Calu3 (cell line): ENCODE measurements at places on chromosomes 7 and 10.

DNA sequence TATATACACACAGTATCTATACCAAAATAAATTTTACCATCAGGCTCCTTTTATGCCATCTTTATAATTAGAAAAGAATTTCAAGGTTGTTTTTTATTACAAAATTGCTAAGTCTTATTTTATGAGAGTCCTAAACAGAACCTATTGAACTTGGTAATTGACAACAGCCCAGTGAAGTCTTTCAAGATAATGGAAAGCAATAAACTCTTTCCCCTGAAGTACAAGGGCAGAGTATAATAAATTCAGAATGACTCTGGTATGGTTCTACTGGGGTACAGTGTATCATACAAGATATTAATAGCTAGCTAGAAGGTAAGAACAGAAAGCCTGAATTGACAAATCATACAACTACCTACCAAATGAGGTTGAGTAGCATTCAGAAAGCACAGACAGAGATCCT lies 26.2 kb upstream of the CUBN start:
- DNase-seq = no peak

DNA sequence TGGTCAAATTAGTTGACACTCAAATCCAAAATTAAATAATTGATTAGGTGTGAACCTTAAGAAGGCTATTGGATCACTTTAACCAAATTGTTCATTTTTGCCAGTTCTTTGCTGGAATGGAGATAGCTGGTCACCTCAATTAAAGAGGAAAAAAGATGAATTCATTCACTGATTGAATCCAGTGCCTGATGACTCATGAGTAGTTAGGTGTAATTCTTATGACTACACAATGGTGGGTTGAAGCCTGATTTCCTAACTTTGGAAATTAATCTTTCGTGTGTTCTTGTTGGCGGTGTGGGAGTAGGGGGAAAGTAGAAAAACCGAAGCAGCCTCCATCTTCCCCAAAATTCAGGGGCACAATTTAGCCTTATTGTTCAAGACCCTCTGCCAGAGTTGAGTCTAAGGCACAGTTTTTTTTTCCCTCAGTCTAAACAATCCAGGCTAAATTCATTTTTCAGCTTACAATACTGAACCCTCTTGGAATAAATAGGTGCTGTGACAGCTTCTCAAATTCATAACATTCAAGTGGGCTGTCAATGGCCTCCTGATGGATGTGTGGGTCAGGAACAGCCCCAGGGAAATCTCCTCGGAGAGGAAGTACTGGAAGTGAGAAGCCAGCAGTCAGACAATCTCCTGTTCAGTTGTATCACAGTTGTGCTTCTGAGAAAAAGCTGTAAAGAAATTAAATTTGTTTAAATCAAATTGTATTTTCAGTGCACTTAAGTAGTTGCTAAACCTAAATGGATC lies 356.6 kb downstream of the BBS9 start:
- no peak for DNase-seq

GRCh38 chr10:125064681-125065492 lies 95.5 kb downstream of the CTBP2 start:
- peak; percentile 53 for DNase-seq

GRCh38 chr10:86830043-86830591 lies 73.7 kb downstream of the BMPR1A start:
- no peak for DNase-seq

DNA sequence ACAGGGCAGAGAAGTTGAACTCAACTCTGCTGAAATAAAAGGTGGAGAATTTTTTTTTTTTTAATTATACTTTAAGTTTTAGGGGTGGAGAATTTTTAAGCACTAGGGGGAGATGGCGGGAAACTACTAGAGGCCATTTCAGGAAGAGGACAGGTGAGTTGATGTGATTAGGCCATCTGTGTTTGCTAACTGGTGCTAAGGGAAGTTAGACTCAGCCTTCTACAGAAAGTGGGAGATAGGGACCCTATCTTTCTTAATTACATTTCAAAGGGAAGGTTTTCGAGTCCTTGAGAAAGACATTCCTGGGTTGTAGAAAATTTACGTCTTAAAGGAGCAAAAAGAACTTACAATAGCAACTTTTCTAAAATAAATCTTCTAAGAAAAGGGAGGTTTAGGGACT lies 124.8 kb downstream of the LHFPL3 start:
- DNase-seq = no peak

DNA sequence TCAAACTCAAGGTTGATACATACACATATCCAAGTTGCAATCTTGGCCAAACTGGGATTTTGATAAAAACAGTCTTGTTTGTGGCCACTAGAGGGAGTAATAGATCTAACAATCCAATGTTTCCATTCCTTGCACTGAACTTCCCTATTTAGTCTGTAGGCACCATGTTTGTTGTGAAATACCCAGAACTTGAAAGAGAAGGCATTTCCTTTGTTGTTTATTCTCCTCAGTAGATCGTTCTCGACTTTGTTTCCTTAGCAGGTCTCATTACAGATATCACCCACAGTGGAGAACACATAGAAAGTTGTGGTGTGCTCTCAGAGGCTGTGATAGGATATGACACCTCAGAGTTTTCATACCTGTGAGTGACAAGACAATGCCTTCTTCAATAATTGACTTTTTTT lies 70.3 kb upstream of the MXI1 start:
- DNase-seq = no peak

DNA sequence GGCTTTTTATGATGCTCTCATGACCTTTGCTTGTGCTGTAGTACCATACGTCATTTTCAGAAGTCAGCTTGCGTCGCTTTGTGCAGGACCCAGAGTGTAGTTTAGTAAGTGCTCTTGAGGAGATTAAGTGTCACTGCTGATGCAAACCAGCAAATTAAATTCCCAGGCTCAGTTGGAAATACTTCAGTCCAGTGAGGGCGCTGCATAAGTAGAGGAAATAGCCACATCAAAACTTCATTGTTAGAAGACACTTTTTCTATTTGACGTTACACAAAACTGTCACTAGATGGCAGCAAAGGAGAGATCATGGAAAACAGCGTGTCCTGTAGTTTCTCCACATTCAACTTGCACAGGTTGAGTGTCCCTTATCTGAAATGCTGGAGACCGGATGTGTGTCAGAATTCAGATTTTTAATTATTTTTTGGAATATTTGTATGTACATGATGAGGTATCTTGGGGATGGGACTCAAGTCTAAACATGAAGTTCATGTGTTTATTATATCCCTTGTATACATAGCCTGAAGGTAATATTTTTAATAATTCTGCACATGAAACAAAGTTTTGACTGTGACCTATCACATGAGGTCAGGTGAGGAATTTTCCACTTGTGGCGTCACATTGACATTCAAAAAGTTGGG lies 7.9 kb downstream of the ZNF22 start:
- peak; percentile 53 for DNase-seq

DNA sequence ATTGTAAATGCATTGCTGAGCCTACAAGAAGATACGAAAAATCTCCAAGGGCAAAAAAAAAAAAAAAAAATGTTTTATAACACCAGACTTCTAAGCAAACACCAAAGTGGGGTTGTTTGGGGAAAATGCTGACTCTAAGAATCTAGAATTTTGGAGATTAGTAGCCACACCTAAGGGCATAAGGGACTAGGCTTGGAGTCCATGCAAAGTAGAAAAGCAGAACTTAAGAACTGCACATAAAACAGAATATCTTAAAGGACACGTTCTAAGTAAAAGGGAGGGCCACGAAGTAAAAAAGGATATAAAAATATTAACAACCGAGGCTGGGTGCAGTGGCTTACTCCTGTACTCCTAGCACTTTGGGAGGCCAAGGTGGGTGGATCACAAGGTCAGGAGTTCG lies 269.8 kb upstream of the AUTS2 start:
- DNase-seq = no peak

GRCh38 chr7:96989241-96989858 lies 16.0 kb upstream of the DLX6 start:
- no peak for DNase-seq

DNA sequence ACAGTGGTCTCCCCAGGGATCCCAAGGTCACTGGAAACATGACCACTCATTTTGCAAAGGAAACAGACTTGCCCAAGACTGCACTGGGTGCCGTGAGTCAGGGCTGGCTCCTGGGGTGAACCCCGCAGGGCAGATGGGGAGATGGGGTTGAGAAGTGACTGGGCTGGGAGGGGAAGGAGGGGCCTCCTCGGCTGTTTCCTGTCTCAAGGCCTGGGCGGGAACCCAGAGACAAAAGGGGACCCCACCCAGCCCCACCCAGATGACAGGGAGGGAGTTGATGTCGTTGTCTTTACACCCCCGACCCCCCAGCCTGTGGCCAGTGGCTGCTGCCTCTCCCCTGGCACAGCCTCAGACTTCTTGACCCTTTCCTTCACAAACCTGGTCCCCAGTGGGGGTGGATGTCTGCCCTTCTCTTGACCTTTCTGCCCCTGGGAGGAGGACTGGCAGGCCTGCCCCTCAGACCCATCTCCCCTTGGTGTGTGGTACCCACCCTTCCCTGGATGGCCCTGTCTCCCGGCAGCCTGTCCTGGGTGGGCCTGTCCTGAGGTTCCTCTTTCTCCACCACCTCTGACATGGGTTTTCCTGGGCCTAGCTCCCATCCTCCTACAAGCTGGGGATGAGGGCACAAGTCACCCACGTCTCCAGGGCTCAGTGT lies 1.4 kb downstream of the MYO1G start:
- no peak for DNase-seq

GRCh38 chr7:66070222-66070621 lies 5.4 kb upstream of the ASL start:
- no peak for DNase-seq

- DNase-seq = no peak
These were observed 3.6 kb upstream of the PNLIP start for GRCh38 chr10:116542007-116542677.

GRCh38 chr7:45036796-45037195 lies 36.8 kb downstream of the CCM2 start:
- no peak for DNase-seq

GRCh38 chr7:13852281-13852968 lies 137.0 kb downstream of the ETV1 start:
- no peak for DNase-seq

- DNase-seq = peak; percentile 63
These were observed 102.2 kb upstream of the ZNF438 start for GRCh38 chr10:31133792-31134310.

- no peak for DNase-seq
These were observed 24.2 kb upstream of the DDC start for GRCh38 chr7:50589364-50589763.

DNA sequence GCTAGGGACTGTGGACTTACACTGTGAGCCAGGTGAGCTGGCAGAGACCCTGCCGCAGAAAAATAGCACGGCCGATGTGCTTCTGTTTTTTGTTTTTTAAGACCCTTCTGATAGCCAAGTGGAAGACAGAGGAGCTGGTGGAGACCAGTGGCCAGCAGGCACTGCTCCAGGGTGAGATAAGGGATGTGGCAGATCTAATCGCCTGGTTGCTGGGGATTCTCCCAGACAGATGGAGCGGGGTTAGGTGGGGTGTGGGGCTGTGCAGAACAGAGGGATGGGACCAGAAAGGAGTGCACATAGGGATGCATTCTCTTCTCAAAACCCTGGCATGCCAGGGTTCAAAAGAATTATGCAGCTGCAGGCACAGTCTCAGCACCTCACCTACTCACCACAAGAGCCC lies 82.2 kb downstream of the VOPP1 start:
- no peak for DNase-seq

DNA sequence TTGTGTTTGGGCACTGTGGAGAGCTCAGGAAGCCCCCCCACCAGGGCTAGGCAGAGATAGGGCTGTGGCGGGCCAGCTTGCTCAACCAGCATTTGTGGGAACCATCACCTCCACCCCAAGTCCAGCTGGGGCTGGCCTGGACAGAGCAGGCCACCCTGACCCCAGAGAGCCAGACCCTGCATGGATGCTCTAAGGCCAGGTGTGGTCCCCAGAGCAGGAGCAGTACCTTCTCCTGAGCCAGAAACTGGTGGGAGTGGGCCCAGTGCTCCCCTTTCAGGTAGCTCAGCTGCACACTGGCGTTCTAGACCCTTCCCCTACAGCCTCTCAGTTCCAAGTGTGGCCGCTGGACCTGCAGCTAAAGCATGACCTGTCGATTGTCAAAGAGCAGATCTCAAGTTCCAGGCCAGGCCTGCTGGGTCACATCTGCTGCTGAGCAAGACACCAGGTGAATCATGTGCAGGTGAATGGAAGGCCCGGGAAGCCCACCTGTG lies 57.2 kb downstream of the RASGEF1A start:
- DNase-seq = no peak

DNA sequence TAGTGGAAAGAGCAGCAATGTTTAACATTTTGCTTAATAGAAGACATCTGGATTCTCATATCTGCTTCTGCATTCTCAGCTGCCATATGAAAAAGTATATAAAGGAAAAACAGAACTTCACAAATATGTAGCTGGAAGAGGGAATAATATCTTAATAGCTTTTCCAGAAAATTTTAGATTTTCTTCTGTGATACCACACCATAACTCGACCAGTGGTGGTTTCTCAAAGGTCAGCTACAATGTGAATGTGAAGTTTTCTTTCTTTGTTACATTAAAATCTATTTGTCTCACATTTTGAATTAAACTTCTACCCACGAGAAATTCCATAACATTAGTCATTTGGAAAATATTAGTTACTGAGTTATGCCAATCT lies 339.8 kb downstream of the PARD3 start:
- no peak for DNase-seq

- DNase-seq = no peak
These were observed 296.2 kb downstream of the MDFIC start for GRCh38 chr7:115218076-115218475.

GRCh38 chr10:100021322-100021721 lies 11.6 kb upstream of the DNMBP start:
- no peak for DNase-seq

DNA sequence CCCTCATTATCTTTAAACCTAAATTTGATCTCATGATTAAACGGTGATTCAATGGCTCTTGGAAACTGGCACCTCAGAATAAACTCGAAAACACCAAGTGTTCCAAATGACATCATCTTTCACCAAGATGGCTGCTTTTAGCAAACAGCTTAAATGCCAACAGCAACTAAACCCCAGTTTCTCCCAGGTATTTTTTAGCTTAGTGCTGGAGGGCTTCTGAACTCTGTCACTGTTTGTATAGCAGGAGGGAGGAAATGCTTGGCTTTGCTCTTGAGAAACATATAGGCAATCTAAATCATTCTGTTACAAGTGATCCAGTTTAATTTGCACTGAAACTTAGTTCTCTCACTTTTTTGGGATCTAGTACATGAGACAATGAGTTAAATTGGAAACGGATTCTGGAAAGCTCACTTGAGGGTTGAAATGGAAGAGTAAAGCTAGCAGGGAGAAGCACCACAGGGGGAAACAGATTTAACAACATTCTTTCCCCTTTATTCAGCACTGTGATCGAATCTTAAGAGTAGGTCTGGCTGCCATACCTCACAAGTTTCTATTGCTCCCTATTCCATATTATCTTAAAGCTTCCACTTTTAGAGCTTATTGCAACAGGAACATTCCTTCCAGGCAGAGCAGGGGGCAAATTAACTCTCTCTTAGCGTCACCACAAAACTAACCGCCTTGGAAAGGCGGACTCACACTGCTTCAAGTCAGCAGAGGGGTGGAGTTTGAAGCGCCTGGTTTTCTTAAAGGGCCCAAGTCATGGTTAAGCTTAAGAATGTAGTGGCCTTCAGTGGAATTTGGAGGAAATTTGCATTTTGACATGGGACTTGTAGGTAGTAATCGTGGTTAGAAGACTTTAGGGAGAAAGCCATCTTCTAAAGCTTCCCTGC lies 1.8 kb upstream of the CCDC6 start:
- DNase-seq = peak; percentile 72
